ENCODE measurements at places on chromosomes 5 and 9.
A peak's percentile ranks its signal among the peaks of the same experiment; 100 is the strongest.

- no peak overlapping the region for H3K4me3 ChIP-seq
- DNase-seq: peak; percentile 11
- H3K27me3 ChIP-seq: no peaks in the 10 kb centered on the region
- H3K27ac ChIP-seq: no peak overlapping the region
- H3K36me3 ChIP-seq: no peaks in the 10 kb centered on the region
- H3K4me1 ChIP-seq: peaks cover 36% of the 10 kb centered on the region
Measured at GRCh38 chr9:134059661-134060395, 8.0 kb downstream of the BRD3 start.

- no peak for DNase-seq
- H3K4me1 ChIP-seq: no peaks in the 10 kb centered on the region
- no peak overlapping the region for H3K27ac ChIP-seq
- H3K27me3 ChIP-seq: no peaks in the 10 kb centered on the region
- no peaks in the 10 kb centered on the region for H3K36me3 ChIP-seq
- H3K4me3 ChIP-seq: no peak overlapping the region
Measured at GRCh38 chr9:2210201-2210600, 195.1 kb downstream of the SMARCA2 start.

GRCh38 chr5:128199104-128199503 lies 115.5 kb downstream of the SLC12A2 start:
- no peak for DNase-seq
- peaks cover 7% of the 10 kb centered on the region for H3K4me1 ChIP-seq
- H3K36me3 ChIP-seq: no peaks in the 10 kb centered on the region
- peaks cover 15% of the 10 kb centered on the region for H3K27me3 ChIP-seq

DNA sequence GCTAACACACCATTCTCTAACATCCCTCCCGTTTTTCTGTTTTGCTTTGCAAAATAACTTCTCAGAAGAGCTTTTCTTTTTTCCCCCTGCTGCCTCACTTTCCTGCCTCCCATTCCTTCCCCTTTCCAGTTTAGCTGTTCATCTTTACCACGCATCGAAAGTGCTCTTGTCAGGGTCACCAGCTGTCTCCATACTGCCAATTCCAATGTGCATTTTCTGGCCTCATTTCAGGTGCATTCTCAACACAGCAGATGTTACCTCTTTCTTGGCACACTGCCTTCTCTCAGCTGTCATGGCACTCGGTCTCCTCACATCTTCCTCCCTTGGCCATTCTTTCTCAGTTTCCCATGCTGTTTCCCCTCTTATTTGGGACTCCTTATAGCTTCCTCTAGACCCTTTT lies 9.5 kb downstream of the ARSK start:
- H3K4me3 ChIP-seq: no peak overlapping the region
- DNase-seq: no peak
- no peaks in the 10 kb centered on the region for H3K27me3 ChIP-seq
- no peak overlapping the region for H3K27ac ChIP-seq
